Skeletal muscle cell (primary cell): ENCODE measurements at places on chromosomes 3 and 15.

DNA sequence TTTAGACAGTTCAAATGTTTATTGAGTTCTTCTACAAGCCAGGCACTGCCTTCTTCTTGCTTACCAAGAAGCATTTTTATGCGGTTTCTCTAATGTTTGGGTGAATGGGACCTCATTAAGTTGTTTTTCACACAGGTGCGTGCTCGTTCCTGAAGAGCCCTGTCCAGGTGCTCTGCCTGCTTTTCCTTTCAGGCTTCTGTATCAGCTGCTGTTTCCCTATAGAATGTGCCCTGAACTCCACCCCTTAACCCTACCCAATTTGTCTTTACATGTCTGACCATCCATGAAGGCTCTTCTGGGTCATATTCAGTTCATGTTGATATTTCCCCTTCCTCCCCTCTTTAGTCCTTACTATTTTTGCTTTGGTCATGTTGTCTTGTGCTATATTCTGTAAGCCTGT, 22.4 kb upstream of the GOLGA6L10 start:
- no peak for DNase-seq

DNA sequence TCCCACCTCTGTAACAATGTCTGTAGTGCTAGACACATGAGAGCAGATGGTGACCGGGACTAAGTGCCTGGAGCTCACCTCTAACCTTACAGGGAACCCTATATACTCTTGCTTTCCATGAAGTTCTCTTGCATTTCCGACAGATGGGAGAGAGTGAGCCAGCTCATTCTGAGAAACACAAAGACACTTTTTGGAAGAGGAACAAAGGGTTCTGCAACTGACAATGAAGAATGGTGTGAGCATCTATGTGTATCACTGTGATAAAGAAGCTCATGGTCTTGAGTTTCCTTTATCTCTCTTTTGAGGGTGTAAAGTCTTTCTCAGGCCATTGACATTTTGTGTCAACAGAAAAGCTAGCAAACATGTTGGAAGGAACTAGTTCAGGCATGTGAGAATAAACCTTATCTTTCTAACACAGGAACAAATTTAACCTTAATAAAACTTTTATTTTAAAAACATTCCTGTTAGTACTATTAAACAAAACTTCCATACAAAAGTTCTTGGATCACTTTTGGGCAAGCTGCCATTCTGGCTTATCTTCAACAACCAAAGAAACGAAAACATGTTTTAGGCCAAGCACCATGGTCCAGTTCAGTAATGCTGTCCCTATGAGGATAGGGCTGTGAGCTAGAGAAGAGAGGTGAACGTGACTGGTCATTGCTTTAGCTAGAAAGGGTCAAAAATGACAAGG, 142.7 kb downstream of the THRB start:
- DNase-seq: peak; percentile 14

GRCh38 chr15:83106994-83107840, at the start of gene TM6SF1:
TSS of gene TM6SF1 (plus strand) at chr15:83107645. CDS start at chr15:83107681, 36 bp downstream.
- no peak for DNase-seq

GRCh38 chr3:14424711-14425580, 22.5 kb downstream of the SLC6A6 start:
- DNase-seq: no peak

DNA sequence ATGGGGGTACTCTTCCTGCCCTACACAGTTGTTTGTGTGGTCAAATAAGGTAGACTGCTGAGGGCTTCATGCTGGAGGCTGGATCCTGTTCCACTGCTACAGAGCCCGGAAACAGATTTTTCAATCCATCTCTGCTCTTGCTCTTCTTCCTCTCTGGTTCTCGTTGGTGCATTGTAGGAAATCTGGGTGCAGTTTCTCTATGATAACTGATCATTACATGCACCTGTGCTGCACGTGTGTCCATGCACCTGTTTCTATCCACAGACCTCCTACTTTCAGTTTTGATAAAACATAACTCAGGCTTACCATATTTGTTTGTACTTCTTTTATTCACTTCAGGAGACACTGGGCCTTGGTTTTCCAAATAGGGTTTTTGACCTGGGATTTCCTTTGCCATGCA, 21.3 kb downstream of the MINAR1 start:
- no peak for DNase-seq

DNA sequence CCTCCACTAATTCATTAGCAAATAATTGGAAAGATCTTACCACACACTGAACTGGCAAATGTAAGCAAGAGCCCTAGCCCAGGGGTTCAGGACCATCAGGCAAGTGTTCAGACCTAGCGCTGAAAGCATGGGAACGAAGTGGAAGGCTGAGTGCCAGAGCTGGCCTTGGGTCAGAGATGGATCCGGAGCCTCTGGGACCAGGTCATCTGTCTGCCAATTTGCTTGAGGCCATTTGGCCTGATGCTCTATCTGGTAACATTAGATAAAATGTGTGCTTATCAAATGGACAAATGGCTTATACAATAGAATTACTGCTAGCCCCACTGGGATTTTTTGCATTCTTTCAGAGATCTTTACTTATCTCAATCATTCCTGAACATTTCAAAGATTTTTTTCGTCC, 1.4 kb upstream of the TMC3 start:
- DNase-seq: no peak

DNA sequence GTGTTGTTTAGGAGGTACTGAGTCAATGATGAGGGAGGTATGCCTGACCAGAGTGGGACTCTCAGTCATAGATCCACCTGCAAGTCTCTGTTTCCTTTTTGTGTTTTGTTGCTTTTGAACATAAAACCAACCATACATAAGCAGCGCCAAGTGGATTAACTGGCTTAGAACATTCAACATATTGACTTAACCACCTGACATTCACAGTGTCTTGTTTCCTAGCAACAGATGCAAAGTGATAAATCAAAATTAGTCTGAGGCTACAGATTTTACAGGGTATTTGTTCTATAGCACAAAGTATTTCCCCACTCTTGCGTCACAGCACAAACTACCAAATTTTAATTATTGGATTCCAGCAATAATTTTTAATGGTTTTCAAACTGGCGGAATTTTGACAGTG, 283.8 kb downstream of the BBX start:
- DNase-seq: no peak

- DNase-seq: no peak
These were observed 220.8 kb upstream of the ATP10A start for GRCh38 chr15:26083896-26084295.

GRCh38 chr15:67100124-67100791, 34.9 kb downstream of the SMAD3 start:
- DNase-seq: no peak

GRCh38 chr15:91921843-91922198, 68.3 kb downstream of the SLCO3A1 start:
- DNase-seq: no peak

DNA sequence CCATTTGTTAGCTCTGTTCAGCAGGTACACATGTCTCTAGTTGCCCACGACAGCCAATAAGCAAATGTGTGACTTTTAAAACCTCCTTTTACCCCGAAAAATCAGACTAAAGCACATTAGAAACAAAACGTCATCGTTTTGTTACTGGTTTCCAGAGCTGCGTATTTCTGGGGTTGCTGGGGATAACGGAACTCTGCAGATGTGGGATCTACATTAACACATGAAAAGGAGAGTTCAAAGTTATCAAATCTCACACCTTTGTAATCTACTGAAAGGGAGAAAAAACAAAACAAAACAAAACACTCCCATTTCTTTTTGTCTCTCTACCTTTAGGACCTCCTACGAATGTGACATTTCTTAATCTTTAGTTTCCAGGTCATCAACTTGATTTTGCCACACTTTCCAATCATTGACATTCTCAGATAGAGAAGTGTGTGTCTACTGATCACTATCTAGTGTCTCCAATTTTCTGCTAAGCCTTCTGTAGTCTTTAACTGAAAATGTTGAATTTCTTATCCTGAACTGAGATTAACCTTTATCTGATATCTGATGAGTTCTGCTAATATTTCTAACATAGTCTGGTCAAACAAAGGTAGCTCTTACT, 93.0 kb upstream of the TSPAN3 start:
- DNase-seq: no peak

GRCh38 chr3:46646700-46647099, 34.4 kb downstream of the FAM240A start:
- peak; percentile 17 for DNase-seq

- DNase-seq: no peak
These were observed 25.7 kb downstream of the EEFSEC start for GRCh38 chr3:128178782-128179483.

- DNase-seq: no peak
These were observed 19.5 kb upstream of the BSN start for GRCh38 chr3:49534581-49535441.

GRCh38 chr3:12471241-12471640, 13.0 kb upstream of the TSEN2 start:
- no peak for DNase-seq

- DNase-seq: no peak
These were observed 21.3 kb upstream of the BHLHE40 start for GRCh38 chr3:4957978-4958377.

DNA sequence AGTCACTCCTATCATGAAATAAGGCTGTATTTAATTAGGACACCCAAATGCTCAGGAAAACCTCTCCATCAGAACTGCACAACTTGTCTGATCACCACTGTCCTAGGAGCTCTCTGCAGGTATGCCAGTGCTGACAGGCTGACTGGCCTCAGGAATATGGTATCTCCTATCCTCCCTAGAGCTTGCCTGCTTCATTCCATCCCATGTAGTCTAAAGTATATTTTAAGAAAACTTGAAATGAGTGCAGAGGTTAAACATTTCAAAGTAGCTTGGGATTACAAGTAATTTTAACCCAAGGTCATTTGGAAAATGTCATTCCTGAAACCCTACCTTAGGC, 23.7 kb downstream of the FILIP1L start:
- no peak for DNase-seq

- DNase-seq: no peak
These were observed 97.2 kb downstream of the CLDN1 start for GRCh38 chr3:190224863-190225692.

GRCh38 chr3:155629056-155629455, 115.8 kb downstream of the PLCH1 start:
- DNase-seq: no peak

- no peak for DNase-seq
These were observed 27.7 kb downstream of the GRIP2 start for GRCh38 chr3:14512281-14512941.

DNA sequence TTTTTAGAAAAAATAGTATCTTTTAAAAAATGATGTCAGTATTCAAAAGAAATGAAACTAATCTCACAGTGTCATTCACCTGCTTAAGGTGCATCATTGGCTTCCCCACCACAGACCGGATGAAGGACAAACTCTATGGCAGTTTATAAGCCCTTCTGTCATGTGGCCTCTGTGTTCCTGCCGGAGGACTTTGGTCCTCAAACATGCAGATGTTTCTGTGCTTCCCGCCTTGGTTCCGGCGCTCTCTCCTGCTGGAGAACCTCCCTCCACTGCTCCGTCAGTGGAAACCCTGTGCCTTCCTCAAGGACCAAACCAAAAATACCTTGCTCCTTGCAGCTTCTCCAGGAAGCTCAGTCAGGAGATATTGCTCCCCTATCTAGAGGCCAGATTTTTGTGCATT, 326.3 kb downstream of the UACA start:
- no peak for DNase-seq

GRCh38 chr3:50275141-50275995, 3.5 kb upstream of the LSMEM2 start:
- no peak for DNase-seq

DNA sequence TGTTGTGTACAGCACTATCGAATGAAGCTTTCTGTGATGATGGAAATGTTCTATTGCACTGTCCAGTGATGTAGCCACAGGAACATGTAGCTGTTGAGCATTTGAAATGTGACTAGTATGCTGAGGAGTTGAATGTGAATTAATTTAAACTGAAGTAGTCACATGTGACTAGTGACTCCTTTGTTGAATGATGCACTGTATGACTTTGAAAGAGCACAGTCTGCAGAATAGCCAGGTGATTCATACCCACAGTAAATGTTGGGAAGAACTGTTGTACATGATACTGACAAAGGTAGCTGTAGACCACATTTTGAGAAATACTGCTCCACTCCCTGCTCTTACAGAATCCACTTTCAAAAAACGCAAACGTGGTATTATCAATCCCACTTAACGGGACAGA, 34.0 kb upstream of the ACTL6A start:
- DNase-seq: no peak

DNA sequence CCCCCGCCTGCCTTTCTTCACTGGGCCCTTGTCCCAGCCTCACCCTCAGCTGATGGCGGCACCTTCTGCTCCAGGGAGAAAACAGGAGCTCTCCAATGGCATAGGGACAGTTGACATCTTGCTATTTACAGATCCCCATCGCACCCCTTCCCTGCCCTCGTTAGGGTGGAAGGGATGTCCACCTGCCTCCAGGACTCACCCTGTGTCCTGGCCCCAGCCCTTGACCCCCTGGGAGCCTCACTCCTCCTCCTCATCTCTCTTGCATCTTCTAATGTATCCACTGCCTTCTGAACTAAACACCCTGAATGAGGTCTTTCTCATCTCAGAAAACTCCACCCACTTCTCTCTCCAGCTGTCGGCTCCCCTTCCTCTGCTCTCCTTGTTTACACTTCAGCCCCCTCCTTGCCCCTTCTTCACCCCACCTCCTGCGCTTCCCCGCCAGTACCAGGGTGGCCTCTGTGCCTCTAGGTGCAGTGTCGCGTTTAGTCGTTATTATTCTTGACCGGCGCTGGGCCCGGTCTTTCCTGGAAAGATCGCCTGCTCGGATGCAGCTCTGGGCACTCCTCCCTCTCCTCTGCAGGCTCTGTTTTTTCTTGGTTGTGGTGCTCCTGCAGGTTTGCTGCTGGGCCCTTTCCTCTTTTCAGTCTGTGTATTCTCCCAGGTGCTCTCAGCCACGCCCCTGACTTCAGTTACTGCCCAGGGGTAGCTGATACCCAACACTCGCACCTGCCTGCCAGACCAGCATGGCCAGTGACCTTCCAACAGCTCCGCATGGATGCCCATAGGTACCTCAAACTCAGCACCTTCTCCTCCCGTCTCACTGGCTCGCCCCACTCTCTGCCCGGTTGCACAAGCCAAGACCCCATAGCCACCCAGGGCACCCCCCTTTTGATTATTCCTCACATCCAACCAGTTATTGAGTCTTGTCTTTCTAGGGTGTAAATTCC, 42.9 kb downstream of the PML start:
- DNase-seq: no peak

GRCh38 chr15:74336061-74337005, 31.1 kb downstream of the CYP11A1 start:
- DNase-seq: no peak

DNA sequence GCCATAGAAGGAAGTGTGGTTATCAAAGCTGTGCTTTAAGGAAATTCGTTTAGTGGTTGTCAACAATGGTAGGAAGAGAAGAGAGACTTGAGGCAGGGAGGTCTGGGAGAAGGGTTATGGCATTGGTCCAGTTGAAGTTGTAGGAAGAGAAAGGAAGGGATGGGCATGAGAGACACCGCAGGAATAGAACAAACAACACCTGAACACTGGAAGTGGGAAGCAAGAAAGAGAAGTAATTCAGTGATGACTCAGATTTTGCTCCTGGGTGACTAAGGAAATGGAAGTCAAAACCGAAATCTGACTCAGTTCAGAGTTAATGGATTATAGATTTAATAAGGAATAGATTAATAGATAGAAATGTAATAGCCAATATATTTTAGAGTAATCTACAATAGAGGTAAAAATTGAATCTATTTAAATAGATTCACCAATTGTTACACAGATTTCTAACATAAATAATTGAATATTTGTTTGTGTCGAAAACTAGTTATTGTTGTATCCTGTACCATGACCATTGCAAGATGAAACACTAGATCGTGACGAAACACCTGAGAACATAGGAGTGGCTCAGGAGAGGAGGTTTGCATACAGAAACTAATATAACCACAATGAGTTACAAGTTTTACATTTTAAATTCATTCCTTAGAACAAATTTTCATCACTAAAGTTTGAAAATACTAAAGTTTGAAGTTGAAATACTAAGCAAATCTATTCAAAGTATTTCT, 36.0 kb downstream of the THBS1 start:
- DNase-seq: no peak
